ENCODE measurements at places on chromosomes 2 and 18.

DNA sequence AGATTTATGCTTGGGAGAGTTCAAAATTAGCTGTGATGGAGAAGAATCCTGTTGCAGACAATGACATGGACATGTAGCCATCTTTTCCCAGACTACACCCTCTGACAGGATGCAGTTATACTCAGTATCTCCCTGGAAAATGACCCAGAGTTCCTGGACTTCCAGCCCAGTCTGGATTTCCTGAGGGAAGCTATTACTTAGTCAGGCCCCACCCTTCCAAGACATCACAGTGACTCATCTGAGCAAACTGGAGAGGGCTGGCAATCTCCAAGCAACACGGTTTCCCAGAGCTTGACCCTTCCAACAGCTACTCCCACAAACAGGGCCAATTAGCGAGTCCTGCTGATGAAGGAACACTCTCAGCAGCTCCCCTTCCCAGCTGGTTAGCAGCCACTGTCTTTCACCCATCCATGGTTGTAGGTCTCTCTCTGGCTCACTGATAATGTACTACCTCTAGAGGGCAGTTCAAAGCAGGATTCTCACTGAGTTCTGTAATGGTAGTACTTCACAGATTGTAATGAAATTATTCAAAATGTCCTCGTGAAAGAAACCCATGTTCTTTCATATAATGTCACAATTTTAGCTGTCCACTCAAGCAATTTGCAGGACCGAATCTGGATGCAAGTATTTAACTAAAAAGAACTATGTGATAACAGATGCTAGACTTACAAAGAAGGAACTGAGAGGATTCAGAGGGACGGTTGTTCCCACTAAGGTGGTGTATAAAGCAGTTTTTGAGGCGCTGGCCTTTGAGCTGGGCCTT lies 110.2 kb downstream of the MDH1 start:
- DNase-seq = peak; percentile 88

GRCh38 chr2:185384822-185385560 lies 353.6 kb upstream of the FSIP2 start:
- DNase-seq = peak; percentile 12

- no peak for DNase-seq
These were observed 39.7 kb upstream of the TEX51 start for GRCh38 chr2:126858991-126859390.

GRCh38 chr18:50726960-50727589 lies 92.7 kb downstream of the MRO start:
- DNase-seq = no peak

DNA sequence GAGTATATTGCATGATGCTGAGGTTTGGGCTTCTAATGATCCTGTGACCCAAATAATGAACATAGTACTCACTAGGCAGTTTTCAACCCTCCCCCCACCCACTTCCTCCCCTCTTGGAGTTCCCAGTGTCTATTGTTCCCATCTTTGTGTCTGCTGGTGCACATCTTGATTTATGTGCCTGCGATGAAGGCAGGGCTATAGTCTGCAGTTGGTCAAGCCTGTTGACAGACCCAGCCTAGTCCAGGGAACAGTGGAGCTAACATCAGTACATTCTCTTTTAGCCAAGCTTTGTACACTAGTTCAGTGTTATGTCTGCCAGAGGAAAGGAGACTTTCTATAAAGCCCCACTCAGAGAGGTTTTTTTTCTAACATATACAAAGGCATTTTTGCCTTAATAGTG lies 287.6 kb downstream of the CPS1 start:
- DNase-seq = no peak

DNA sequence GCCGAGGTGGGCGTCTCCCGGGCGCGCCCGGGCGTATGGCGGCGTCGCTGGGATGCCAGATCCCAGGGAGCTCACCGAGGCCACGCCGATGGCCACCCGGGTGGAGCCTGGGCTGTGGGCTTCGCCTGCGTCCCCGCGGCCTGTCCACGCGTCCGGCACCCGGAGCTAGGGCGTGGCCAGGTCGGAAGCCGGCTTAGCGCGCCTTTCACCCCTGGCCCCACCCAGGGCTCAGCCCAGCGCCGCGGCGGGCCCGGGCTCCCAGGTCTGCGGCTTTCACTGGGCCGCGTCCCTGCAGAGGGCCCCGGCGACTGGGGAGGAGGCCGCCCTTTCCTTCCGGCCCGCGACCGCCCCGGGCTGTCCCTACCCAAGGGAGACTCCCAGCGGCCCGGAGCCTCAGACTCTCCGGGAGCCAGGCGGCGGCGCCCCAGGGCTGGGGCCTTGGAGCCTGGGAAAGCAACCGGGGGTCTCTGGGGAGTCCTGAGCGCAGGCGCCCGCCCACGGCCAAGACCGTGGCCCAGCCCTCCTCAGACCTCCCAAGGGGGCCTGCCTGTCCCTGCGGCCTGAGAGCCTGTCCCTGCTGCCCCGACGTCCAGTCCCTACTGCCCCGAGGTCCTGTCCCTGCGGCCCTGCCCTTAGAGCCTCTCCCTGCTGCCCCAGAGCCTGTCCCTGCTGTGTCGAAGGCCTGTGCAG lies 36.3 kb upstream of the ITM2C start:
- DNase-seq = no peak

DNA sequence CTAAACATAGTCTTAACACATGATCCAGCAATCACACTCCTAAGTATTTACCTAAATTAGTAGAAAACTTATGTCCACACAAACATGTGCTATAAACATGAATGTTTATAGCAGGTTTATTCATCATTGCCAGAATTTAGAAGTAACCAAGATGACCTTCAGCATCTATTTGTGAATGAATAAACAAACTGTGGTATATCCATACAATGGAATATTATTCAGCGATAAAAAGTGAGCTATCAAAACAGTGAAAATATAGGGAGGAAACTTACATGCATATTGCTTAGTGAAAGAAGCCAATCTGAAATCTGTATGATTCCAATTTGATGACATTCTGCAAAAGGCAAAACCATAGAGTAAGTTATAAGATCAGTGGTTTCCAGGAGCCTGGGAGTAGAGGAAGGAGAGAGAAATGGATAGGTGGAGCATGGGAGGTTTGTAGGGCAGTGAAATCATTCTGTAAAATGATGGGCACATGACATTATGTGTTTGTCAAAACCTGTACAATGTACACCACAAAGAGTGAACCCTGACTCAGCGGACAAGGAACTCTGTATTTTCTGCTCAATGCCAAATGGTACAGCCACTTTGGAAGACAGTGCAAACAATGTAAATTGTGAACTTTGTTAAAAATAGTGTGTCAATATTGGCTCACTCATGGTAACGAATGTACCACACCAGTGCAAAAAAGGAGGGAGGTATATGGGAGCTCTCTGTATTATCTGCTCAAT lies 61.9 kb upstream of the IGFBP2 start:
- DNase-seq = no peak

GRCh38 chr2:15985531-15985930 lies 45.2 kb downstream of the MYCN start:
- DNase-seq = no peak

DNA sequence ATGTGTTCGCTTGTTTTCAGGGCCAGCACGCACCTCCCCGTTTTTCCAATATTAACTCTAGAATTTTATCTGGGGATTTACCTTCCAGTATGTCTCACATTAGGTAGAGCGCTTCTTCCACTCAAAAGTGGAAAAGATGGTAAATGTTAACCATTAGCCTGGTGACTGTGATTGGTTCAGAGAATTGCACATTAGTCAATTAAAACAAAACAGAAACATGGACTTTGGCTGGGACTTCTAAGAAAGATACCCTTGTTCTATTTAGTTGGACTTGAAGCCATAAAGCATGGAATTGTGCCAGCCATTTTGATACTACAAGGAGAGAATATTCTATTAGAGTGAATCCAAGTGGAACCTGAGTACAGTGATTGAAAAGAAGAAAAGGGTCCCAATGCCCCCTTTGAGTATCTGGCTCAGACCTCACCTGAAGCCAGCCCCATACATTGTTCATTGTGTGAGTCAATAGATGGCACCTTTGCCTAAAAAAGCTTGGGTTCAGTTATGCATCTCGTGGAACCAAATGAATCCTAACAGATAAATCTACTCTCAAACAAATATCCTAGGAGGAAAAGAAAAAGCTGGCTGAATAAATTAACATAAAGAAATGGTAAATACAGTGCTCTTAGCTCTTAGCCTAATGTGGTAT lies 354.3 kb downstream of the IRS1 start:
- no peak for DNase-seq

DNA sequence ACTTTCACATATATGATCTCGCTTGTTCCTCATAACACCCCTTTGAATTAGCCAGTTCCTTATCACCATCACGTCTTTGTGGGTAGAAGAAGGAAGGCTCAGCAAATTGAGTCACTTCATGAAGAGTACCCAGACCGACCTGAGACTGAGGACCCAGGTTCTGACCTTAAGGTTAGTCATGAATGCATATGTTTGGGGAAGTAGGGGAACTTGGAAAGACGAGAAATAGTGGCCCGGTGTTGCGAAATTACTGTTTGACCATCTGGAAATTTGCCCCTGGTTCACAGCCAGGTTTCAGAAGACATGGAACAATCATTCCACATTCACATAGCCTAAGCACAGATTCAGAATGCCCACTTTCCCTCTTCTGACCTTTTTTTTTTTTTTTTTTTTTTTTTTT lies 59.8 kb downstream of the MEIS1 start:
- peak; percentile 94 for DNase-seq

DNA sequence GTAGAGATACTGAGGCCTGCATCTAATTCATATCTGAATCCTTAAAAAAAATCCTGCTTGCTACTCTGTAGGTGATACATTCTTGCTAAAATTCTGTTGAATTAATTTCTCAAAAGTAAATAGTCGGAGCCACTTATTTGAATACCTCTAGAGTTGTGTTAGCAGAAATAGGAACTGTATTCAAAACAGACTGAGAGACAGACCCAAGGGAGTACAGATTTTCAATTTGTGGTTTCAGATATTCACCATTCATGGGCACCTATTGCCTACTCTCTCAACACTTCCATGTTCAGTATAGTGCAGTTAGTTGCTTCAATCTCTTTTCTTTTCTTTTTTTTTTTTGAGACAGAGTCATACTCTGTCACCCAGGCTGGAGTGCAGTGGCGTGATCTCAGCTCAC lies 46.6 kb upstream of the CTLA4 start:
- DNase-seq = no peak

- DNase-seq = no peak
These were observed 64.6 kb downstream of the THNSL2 start for GRCh38 chr2:88234760-88235159.

DNA sequence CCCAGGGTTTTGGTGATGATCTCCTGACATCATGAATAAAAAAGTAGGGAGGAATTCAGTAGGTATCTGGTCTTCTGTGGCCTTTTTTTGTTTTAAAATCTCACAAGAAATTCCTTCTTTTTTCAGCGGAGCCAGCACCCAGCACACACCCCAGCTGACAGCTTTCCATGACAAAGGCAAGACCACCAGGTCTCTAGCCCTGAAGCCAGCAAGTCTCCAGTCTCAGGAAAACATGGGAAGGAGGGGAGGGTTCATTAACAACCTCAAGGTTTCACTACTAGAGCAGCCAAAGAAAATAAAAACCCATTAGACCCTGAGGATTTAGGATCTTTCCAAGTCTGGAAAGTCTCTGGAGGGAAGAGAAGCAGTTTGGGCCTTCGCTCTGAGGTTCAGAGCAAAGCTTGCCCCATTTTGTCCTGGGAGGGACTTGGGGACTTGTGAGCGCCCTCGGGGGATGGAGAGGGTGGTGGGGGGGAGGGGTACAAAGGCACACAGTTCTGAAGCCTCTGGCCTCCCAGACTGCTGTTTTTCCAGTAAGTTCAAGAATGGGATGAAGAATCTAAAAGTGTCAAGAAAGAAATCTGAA lies 9.0 kb downstream of the FOXI3 start:
- no peak for DNase-seq

- DNase-seq = no peak
These were observed 86.0 kb upstream of the SATB2 start for GRCh38 chr2:199543606-199544172.

DNA sequence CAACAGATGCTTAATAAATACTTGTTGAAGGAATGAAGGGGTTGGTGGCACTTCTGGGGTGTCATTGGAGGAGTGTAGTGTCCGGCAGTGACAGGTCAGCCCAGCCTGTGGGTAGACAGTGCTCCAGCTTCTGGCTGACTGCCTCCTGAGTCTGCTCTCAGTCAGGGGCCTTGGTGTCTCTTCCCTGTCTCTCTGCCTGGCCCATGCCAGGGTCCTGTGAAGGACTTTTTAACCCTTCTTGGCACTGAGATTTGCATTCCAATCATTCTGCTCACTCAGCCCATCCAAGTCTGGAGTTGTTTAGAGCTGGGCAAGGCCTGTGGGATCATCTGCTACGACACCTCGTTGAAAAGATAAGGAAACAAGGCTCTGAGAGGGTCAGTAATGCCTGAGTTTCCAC lies 1.4 kb upstream of the KCNK3 start:
- DNase-seq = no peak

DNA sequence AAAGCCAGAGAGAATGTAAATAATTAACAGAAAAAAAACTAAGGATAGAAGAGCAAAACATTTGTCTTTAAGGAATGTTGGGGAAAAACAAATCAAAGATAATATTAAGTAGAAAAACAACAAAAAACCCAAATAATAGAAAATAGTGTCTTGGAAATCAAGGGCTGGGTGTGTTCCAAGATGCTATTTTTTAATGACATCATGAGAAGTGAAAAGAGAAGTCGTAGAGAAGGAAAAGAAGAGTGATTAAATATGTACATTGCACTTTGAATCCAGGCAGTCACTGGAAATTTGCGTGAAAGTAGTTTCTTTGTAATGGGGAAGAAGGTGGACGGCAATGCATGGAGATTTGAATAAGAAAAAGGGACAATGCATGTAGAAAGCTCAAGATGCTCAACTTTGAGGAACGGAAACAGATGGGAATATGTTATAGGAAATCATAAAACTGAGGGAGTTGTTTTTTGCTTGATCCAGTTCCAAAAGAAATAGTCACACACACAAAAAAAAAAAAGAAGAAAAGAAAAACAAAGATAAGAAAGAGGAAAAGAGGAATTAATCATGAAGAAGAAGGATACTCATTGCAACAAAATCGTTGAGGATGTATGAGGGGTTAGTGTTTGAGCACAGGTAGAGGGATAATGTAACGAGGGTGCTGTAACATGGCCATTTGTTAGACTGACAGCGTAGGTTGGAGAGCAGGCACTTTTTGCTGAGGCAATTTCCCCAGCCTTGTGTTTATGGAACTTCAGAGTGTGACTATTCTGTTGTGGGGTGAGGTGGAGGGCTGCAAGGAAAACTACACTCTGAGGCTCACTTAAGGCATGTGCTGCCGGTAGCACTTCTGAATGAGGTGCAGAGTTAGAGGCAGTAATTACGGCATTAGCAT lies 184.1 kb downstream of the CALCRL start:
- DNase-seq = no peak

GRCh38 chr2:75896779-75897366 lies 186.2 kb upstream of the GCFC2 start:
- peak; percentile 6 for DNase-seq

DNA sequence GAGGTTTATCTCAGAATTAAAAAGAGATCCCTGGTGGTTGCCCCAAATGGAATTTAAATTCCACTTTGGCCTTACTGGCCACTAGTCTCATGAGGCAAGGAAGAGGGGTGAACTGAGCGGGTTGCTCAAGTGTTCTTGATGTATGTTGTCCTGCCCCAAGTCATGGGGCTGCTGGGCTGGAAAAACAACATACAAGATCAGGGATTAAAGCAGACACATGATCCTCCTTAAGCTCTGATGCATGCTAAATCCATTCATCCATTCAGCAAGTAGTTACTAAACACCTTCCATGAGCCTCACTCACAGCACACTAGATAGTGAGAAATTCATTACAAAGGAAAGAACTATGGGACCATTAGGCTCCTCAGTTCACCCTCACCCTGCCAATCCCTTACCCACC lies 196.3 kb downstream of the MREG start:
- DNase-seq = no peak

All from fibroblast of lung (primary cell).